Sigmoid colon (tissue), 7 donors: ENCODE measurements at places on chromosomes 2 and 18. TPM values are rescaled to one million over a fixed set of nuclear protein-coding genes. Genes with fewer than 3 reads are reported as not detected.

C1QL2 gene
- not detected for polyA plus RNA-seq

- H3K4me3 ChIP-seq: no peak overlapping the region
- peaks cover 25% of the 10 kb centered on the region for H3K36me3 ChIP-seq
- H3K27ac ChIP-seq: no peak overlapping the region
- H3K4me1 ChIP-seq: no peaks in the 10 kb centered on the region
- no peaks in the 10 kb centered on the region for H3K27me3 ChIP-seq
These were observed 14.7 kb downstream of the CASP8 start for GRCh38 chr2:201275069-201275468.

GRCh38 chr18:5029592-5029991 lies 167.5 kb downstream of the AKAIN1 start:
- H3K4me1 ChIP-seq: no peaks in the 10 kb centered on the region
- H3K27me3 ChIP-seq: no peaks in the 10 kb centered on the region
- H3K4me3 ChIP-seq: no peak overlapping the region
- H3K27ac ChIP-seq: no peak overlapping the region

DNA sequence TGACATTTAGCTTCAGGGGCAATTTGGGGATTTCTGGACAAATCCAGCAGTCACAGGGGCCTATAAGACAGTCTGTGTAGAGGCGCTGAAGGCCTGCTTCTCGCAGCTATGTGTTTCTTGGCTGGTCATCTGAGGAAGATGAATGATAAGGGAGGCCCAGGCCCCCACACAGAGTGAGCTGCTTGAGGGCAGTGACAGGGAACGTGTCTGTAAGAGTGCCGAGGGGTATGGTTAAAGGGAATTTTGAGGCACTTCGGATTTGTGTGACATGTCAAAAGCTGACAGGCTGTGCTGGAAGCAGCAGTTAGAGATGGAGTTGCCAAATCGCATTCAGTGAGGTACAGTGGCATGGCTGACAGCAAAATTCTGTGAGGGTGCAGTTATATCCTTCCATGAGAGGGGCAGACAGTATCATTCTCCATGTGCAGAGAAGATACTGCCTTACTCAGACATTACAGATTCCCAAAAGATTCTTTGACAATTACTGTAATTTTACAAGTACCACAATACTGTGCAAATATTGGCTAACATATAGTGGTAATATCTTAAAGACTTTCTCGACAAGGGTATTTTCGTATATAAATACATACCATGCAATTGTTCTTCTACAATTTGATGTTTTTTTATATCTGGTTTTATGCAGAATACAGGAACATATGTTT lies 74.0 kb downstream of the CERS6 start:
- H3K36me3 ChIP-seq: no peaks in the 10 kb centered on the region
- no peaks in the 10 kb centered on the region for H3K27me3 ChIP-seq
- DNase-seq: no peak
- no peaks in the 10 kb centered on the region for H3K4me1 ChIP-seq
- H3K27ac ChIP-seq: no peak overlapping the region

DNA sequence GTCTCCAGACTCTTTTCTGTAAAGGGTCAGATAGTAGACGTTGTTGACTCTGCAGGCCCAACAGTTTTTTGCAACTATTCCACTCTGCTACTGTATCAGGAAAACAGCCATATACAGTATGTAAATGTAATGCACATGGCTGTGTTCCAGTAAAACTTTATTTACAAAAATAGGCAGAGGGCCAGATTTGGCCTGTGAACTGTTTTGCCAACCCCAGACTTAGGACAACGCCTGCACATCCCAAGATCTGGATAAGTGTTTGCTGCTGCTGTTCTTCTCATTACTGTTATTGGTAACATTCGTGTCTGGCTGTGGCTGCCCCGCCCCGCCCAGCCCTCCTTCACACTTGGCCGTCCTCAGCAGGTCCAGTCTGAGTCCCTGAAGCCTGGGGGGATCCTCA lies 94.6 kb upstream of the MCFD2 start:
- peaks cover 86% of the 10 kb centered on the region for H3K4me1 ChIP-seq
- DNase-seq: no peak
- H3K4me3 ChIP-seq: no peak overlapping the region

TEKT4 gene
- polyA plus RNA-seq: not detected

DNA sequence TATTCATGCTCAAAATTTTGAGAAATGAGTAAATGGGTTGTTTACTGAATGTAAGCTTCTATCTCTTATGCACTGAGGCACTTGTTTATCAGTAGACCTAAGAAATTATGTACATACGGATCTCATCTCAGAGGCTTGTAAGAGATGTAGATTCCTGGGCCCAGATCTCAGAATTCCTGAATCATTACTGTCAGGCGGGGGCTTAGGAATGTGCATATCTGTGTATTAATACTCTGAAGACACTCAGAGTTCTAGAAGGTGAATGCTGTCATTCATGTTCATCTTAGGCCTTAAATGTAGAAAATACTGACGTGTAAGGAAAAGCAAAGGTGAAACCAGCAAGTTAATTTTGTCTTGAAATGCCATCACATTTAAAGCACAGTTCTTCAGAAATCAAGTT lies 169.6 kb downstream of the FMNL2 start:
- peaks cover 9% of the 10 kb centered on the region for H3K4me1 ChIP-seq
- no peak overlapping the region for H3K27ac ChIP-seq
- H3K27me3 ChIP-seq: no peaks in the 10 kb centered on the region
- no peak overlapping the region for H3K4me3 ChIP-seq
- DNase-seq: no peak
- H3K36me3 ChIP-seq: no peaks in the 10 kb centered on the region

DNA sequence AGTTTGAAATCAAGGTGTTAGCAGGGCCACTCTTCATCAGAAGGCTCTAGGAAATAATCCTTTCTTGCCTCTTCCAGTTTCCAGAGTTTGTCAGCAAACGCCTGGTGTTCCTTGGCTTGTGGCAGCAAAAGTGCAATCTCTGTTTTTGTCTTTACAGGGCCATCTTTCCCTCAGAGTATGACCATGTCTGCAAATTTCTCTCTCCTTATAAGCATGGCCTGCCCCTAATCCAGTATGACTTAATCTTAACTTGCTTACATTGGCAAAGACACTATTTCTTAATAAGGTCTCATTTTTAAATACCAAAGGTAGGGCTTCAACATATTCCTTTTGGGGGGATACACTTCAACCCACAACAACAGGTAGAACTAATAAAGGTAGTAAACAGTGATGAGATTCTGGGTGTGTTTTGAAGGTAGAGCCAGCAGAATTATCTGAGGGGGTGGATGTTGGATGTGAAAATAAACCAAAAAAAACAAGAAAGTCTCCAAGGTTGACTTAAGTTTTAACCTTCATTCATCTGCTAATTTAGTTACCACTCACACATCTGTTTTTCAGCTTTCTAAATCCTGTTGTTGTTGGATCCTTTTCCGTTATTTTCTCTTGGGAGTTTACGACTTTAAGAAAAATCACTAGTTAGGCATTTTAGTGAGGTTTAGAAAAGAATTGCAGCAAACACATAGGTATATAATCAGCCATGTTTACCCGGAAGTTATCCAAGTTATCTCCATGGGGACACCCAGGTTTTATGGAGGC lies 234.4 kb upstream of the FIGN start:
- H3K27me3 ChIP-seq: no peaks in the 10 kb centered on the region
- H3K36me3 ChIP-seq: no peaks in the 10 kb centered on the region
- DNase-seq: no peak
- H3K4me3 ChIP-seq: no peak overlapping the region
- no peaks in the 10 kb centered on the region for H3K4me1 ChIP-seq

GRCh38 chr2:127874378-127875269 lies 11.1 kb downstream of the AMMECR1L start:
- no peak for DNase-seq
- H3K27me3 ChIP-seq: no peaks in the 10 kb centered on the region
- no peak overlapping the region for H3K4me3 ChIP-seq
- H3K36me3 ChIP-seq: peaks cover 47% of the 10 kb centered on the region

DNA sequence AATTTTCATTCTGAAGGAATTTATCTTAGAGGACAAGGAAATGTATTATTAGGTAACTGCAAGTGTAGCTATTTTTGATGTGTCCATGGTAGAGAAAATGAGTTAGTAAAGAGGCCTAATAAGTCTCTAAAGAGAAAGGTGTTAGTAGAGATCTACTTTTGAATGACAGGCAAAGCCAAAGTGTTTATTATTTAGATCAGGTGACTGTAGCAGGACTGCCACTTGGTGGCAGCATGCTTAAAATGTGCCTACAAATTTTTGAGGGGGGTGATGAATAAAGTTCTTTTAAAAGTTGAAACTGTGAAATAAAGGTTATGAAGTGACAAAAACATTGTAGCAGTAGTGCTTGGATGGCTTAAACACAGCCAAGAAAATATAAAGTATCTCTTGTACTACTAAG lies 421.5 kb upstream of the MEIS1 start:
- no peaks in the 10 kb centered on the region for H3K4me1 ChIP-seq
- no peaks in the 10 kb centered on the region for H3K27me3 ChIP-seq
- no peaks in the 10 kb centered on the region for H3K36me3 ChIP-seq
- H3K4me3 ChIP-seq: no peak overlapping the region
- no peak overlapping the region for H3K27ac ChIP-seq

GRCh38 chr2:62222674-62223073 lies 26.8 kb downstream of the B3GNT2 start:
- no peaks in the 10 kb centered on the region for H3K27me3 ChIP-seq
- H3K4me1 ChIP-seq: peaks cover 13% of the 10 kb centered on the region
- DNase-seq: no peak
- no peak overlapping the region for H3K27ac ChIP-seq
- H3K36me3 ChIP-seq: peaks cover 24% of the 10 kb centered on the region

DNA sequence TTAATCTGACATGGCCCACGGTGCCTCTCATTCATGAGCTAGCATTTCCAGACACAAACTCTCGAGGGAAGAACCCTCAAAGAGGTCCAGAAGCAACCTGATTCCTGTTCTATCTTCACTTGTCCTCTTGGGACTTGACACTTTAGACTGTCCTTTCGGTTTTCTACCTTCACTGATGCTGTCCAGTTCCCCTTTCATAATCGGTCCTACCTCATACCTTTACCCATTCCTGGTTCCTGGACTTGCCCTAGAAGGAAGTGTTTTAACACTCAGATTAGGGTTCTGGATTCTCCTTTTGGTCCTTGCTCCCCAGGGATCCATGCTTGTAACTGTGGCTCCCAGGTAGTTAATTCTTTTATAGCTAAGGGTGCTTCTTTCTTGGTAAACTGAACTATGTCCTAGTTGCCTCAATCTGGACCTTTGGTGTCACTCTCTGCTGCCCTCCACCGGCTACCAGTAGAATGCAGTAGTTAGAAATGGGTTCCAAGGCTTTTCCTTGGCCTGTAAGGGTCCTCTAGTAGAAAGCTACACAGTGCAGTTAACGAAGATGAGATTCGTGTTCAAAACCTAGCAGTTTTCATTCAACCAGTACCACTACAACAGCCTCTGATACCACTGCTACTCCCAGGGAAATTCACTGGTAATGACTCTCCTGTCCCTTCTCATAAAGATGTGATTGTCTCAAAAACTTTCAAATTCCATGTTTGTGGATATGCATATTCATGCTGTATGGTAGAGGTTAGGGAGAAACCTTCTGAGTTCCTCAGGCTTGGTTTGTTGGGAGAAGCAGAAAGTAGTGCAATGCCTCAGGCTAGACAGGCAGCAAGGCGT lies 178.1 kb upstream of the CYP26B1 start:
- no peak overlapping the region for H3K4me3 ChIP-seq
- H3K27me3 ChIP-seq: no peaks in the 10 kb centered on the region
- no peak for DNase-seq
- H3K4me1 ChIP-seq: no peaks in the 10 kb centered on the region

DNA sequence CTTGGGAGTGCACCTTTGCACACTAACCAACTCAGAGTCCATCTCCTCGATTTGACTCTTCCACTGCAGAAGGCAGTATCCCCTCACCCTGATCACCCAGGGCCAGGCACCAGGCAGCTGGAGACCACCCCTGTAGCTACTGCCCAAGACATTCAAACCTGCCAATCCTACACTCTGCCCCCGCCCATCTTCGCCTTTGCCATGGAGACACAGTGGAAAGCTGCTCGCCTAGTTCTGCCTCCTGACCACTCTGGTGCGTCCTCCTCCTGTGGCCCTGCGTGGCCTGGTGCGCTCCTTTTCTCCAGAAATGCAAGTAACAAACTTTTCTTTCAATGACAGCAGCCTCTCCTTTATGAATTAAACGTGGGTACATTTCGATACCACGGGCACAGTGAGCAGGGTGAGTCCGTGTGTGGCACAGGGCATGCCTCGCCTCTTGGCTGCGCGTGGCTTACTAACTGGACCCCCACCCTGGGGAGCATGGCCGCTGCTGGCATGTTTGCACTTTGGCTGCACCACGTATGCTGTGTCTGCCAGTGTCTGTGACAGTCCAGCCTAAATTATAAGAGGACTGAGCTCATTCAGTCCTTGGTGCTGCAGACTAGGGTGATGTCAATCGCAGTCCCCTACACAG lies 47.6 kb downstream of the LONRF2 start:
- no peak for DNase-seq
- no peaks in the 10 kb centered on the region for H3K27me3 ChIP-seq
- H3K27ac ChIP-seq: no peak overlapping the region
- H3K4me3 ChIP-seq: no peak overlapping the region

DNA sequence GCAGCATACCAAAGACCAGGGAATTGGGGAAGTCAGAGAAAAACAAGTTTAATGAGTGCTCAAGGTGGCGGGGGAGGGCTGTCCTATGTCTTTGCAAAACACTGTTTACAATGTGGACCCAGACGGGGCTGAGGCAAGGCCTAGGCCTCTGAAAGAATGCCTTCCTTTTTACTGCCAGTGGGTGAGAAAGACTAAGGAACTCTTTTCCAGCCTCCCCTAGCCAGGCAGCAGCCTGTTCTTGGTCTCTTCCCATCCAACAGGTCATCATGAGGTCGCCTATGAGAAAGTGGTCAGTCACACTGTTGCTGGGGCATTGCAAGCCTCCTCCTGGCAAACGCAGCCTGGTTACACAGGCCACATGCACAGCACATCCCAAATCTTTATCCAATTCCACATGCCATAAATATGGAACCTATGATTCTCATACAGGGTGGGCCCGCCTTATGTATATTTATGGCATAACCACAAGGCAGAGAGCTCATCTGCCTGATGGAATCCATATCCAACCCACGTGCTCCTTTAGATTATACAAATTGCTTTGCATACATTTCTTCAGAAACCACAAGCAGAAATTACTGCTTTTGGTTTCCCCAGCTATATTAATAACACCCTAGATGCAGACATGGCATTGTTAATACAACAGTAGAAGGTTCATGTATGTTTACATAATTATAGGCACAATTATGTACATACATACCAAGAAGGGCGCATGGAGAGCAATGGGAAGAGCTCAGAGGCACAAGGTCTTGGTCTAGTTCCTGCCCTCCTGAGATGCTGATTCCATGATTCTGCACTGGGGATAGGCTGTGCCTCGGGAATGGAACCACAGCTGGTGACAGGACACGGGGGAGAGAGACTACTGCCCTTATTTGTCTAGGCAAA lies 48.6 kb downstream of the NRP2 start:
- H3K27me3 ChIP-seq: no peaks in the 10 kb centered on the region
- no peak for DNase-seq
- H3K4me3 ChIP-seq: no peak overlapping the region
- peaks cover 25% of the 10 kb centered on the region for H3K36me3 ChIP-seq
- peak overlapping the region; percentile 94 for H3K27ac ChIP-seq

GRCh38 chr18:26327062-26327461 lies 100.8 kb downstream of the TAF4B start:
- no peaks in the 10 kb centered on the region for H3K4me1 ChIP-seq
- H3K36me3 ChIP-seq: no peaks in the 10 kb centered on the region
- no peak overlapping the region for H3K27ac ChIP-seq
- DNase-seq: no peak
- H3K4me3 ChIP-seq: no peak overlapping the region
- H3K27me3 ChIP-seq: no peaks in the 10 kb centered on the region

RIT2 gene
- polyA plus RNA-seq: 0.17 TPM
